CD4-positive, alpha-beta memory T cell (primary cell): ENCODE measurements at places on chromosomes 5 and 9. TPM values are rescaled to one million over a fixed set of nuclear protein-coding genes. Genes with fewer than 3 reads are reported as not detected.

DNA sequence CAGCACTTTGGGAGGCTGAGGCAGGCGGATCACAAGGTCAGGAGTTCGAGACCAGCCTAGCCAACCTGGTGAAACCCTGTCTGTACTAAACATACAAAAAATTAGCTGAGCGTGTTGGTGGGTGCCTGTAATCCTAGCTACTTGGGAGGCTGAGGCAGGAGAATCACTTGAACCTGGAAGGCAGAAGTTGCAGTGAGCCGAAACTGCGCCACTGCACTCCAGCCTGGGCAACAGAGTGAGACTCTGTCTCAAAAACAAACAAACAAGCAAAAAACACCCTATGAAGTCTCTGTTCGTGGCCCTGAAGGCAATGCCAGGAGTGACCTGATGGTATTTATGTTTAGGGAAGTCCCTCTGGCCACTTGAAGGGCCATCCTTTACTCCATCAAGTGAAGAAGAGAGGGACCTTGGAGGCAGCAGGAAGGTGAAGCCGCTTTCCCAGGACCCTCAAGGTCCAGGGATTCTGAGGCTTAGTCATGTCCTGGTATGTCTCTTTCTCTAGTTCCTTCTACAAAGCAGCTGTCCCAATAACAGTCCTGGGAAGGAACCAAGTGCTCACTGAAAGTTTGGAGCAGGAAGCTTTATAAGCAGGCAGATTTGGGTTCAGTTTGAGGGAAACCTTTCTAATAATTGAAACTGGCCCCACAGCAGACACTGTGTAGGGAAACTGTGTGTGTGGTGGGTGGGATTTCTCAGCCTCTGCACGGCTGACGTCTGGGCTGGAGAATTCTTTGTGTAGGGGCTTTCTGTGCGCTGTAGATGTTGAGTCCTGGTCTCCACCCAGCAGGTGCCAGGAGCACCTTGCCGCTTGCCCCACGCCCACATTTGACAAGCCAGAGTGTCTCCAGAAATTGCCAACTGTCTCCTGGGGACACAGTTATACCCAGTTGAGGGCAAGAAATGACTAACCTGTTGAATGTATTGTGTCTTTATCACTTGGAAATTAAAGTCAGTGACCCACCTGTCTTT is 12.5 kb downstream of the PHF2 start:
- DNase-seq, result no peak

DNA sequence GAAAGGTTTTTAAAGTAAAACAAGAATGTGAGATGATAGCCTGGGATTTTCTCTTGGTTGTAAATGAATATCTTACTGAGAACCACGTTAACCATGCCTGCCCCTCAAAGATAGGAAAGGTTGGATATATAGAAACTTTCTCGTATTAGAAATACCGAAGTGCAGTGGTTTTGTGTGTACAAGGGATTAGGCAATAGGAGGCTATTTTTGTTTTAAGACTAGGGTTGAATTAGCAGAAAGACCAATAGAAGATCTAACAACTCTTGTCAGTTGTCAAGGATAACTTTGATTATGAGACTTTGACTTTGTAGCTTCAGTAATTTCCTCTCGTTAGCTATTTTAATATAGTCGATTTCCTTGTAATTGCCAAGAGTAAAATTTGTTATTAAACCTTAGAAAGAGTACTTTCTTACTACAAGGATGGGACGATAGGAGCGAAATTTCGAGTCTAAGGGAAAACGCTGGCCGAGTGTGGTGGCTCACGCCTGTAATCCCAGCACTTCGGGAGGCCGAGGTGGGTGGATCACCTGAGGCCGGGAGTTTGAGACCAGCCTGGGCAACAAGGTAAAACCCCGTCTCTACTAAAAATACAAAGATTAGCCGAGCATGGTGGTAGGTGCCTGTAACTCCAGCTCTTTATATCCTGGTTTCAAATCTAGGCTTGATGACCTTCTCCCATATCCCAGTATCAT is 838 bp downstream of the POLK start:
- no peak for DNase-seq

CNTFR gene
- not detected for total RNA-seq

GFI1B gene
- not detected for total RNA-seq

LMAN2 gene
- total RNA-seq, result 123 TPM
